ENCODE measurements at places on chromosomes 1 and 21. TPM values are rescaled to one million over a fixed set of nuclear protein-coding genes. Genes with fewer than 3 reads are reported as not detected.

Gene LPAR3
- 7.3 TPM for total RNA-seq

DNA sequence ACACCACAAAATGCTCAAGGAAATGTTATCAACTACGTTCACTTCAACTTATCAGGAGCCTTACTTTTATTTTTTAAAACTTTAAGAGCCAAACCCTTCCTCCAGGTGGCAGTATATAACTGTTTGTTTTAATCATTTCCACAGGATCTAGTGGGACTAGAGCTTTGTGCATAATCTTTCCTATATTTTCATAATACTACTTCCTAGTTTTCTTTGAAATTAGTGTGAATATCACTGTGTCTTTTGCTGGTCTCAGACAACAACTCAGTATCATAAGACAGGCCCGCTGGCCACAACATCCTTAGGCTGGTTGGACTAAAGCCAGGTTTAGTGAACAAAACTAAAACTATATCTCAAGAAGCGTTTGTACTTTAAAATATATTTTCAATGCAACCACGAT, 145.5 kb downstream of the TIAM1 start:
- DNase-seq: no peak

DNA sequence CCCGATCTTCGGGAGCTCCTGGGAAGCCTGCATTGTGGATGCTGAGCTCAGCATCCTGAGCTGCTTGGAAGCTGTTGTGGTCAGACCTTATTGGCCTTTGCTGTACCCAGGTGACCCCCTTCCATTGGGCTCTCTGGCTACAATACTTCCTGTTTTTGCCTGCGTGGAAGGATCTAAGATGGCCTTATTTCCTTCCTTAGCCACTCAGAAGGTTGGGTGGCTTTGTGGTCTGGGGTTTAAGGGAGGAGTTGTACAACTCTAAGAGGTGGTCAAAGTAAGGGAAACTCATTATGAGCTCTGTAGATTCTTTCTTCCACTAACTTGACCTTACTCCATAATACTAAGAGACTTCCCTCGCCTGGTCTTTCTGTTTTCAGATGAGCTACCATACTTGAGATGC, 17.7 kb downstream of the PFKFB2 start:
- DNase-seq: no peak

GRCh38 chr1:202462342-202463076, 114.0 kb downstream of the PPP1R12B start:
- no peak for DNase-seq

Measured in MG63 (cell line).